ENCODE measurements at places on chromosomes 11 and 22.
A peak's percentile ranks its signal among the peaks of the same experiment; 100 is the strongest.

DNA sequence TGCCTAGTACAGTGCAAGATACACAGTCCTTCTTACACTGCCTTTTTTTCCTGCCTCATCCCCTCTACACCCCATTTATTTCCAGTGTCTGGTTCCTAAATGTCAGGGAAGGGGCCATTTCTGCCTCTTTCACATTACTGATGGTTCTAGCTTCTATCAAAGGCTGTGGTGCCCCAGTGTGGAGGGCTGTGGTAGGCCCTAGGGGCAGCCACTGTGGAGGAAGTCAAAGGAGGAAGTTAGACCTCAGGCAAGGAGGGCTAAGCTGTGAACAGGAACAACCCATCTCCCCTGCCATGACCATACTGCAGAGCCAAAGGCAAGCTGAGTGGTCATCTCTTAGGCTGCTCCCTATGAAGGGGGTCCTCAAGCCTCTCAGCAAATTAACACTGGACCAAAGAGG, 81.9 kb upstream of the CRTAM start:
- no peak for DNase-seq

DNA sequence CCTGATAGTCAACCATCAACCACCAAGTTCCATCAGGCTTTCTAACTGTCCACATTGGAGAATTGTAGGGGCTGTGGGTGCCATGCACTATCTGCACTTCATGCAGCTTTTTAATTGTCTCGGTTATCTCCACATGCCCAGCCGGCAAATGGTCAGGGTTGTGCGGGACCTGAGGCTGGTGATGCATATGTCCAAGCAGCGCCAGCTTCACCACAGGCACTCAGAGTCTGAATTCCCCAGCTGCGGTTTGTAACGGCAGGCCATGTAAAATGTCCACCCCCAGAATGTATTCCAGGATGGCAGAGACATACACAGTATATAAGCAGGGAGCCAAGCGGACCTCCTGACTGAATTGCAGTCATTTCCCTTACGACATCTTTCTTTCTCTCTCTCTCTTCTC, 435.6 kb downstream of the DYNC2H1 start:
- DNase-seq: no peak

- DNase-seq: no peak
Observed at GRCh38 chr11:68370211-68371111, 58.1 kb downstream of the LRP5 start.

DNA sequence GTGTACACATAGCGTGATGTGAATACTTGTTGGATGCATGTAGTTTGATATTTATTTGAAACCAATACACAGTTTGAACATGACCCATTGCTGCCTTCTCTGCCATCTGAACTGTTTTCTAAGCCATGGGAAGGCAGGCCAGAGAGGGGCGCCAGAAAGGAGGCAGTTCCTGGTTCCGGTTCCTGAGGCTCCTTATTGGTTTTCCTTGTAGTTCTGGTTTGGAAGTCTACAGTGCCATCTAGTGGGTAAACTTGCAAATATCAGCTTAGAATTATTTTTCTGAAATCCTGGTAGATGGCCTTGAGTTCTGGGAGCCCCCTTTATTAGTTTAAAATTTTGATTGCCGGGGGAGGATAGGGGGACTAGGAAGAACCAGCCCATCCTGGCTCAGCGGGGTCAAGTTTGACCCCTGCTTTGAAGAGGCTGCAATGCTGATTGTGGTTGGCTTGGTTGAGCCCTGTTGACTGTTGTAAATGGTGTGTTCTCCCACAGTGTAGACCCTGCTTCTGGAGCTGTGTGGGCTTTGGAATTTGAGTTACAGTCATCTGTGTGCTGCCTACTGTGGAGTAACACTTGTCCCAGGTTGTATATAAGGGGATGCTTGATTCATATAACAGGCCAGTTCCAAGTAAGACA, 48.4 kb downstream of the GRAMD1B start:
- DNase-seq: peak; percentile 73

- DNase-seq: no peak
Observed at GRCh38 chr11:2668876-2669275, 30.9 kb downstream of the KCNQ1OT1 start.

DNA sequence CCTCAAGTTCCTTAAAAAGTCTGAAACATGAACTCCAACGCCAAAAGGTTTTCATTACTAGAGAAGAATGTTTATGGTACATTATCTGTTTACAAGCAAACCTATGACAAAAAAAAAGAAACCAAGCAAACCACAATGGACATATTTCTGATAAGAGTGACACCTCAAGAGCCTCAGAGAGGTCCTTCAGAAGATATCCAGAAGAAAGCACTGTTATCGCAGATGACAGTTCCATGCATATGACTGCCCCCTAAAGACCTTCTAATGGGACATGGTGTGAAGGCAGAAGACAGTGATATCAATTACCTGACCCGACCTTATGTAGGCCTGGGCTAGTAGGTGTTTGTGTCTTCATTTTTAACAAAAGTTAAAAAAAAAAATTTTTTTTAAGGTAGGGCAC, 3.1 kb downstream of the HDHD5 start:
- DNase-seq: no peak

- DNase-seq: no peak
Observed at GRCh38 chr22:28958611-28959010, 75.2 kb downstream of the ZNRF3 start.

DNA sequence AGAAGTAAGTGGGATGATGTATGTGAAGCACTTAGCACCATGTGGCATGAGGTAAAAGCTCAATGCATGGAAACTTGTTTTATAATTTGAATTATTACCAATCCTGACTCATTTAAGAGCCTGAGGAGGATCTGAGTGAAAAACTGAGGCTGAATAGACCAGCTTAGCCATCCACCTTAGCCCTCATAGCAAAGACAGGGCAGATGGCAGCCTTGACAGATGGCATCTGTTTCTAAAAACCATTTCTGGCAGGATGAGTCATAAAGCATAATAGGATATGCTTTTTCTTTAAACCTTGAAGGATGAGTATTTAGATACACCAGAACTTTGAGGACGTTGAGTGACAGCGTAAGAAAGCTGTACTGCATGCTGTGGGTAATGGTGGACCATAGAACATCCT, 61.0 kb upstream of the NAV2 start:
- DNase-seq: no peak

DNA sequence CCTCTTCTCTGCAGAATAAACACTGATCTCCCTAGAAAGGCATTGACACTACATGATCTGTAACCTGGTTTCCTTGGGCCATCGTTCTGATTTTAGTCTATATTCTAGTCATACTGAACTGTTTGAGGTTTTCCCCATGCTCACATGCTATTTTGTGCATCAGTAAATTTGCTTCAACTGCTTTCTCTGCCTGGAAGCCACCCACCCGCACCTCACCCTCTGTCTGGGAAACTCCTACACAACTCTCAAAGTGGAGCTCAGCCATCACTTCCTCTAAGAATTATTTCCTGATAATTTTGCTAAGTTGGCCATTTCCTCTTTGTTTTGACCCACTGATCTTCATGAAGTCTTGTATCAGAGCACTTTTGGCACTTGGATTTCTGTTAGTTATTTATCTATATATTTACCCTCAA, 36.1 kb downstream of the MMP20 start:
- no peak for DNase-seq

Data from right hindlimb (tissue), 1 donor.